ENCODE measurements at places on chromosomes 2 and 18. TPM values are rescaled to one million over a fixed set of nuclear protein-coding genes. Genes with fewer than 3 reads are reported as not detected.
A peak's percentile ranks its signal among the peaks of the same experiment; 100 is the strongest.

- DNase-seq, result no peak
Observed at GRCh38 chr2:64841461-64841860, 147.7 kb upstream of the SLC1A4 start.

Gene ACVR1
- polyA plus RNA-seq, result 32.7 TPM

Gene BMP10
- polyA plus RNA-seq, result not detected

GRCh38 chr18:9321017-9321452 is 13.5 kb upstream of the TWSG1 start:
- DNase-seq, result peak; percentile 60

Gene TGFA
- 0.59 TPM for polyA plus RNA-seq

Gene MAPRE3
- 9.6 TPM for polyA plus RNA-seq

DNA sequence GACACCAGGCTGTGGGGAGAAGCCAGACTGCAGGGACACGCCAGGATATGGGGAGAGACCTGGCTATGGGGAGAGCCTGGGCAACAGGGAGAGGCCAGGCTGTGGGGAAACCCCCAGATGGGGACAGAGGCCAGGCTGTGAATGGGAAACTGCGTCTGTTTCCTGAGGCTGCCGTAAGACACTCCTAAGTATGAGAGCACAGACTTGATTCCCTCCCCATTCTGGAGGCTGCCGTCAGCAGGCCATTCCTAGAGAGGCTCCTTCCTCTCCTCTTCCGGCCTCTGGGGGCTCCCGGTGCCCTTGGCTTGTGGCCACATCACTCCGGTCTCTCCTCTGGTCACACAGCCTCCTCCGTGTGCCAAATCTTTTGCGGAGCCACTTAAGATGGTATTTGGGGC is 32.3 kb downstream of the ADI1 start:
- no peak for DNase-seq

GRCh38 chr2:231263118-231263831 is 64.8 kb downstream of the ARMC9 start:
- DNase-seq, result no peak

DNA sequence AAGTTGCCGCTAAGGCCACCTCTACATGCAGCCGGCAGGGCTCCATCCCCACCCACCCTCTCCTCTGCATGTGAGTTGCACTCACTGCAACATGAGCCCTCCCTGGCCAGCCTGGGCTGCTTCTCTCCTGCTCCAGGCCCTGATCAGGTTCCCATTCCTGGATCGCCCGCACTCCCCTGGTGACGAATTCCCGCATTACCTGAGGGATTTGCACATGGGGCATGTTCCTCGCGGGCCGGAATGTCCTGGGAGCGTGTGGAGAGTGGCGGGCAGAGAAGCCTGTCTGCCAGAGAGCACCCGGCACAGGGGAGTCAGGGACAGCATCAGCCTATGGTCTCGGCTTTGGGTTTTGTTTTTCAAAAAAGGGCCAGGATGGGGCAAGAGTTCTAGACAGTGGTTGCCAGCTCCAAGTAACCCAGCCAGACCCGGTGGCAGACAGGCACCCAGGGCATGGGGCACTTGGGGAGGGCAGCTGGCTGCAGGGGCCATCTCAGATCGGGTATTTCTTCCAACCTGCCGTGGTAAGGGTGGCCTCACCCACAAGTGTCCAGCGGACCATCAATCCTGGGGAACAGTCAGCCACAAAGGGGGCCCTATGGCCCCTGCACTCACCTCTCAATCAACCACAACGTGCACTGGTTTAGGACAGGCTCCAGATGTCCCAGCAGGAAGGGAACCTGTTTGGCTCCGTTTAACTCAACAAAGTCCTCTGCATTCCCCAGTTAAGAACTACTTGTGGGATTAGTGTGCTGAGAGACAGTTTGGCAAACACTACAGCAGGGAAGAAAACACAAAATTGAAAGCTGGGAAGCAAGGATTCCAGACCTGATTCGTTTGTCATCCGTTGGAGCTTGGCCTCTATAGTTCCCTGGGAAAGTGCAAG is 187.7 kb downstream of the SMAD7 start:
- no peak for DNase-seq

DNA sequence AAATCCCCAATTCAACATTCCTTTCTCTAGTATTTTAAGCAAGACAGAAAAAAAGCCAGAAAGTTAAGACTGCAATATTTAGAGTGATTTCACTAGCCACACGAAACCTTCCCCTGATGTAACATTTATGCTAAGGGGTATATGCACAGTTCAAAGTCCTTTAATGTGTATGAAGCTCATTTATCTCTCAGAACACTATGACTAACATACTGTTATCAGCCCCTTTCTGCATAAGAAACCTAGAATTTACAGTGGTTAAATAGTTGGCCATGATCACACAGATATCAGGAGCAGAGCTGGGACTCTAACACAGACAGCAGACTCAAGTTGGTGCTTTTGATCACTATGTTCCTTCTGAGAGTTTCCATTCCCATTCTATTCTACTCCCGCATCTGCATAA is 185.5 kb downstream of the CDH2 start:
- no peak for DNase-seq

Gene UGT1A6
- polyA plus RNA-seq, result 0.16 TPM

Gene WDR7
- polyA plus RNA-seq, result 11.4 TPM

GRCh38 chr2:108370080-108370479 is 7.7 kb upstream of the SULT1C4 start:
- no peak for DNase-seq

- no peak for DNase-seq
Observed at GRCh38 chr2:1744151-1744445, 217 bp downstream of the PXDN start.

GRCh38 chr18:25873833-25874232 is 216.6 kb downstream of the SS18 start:
- DNase-seq, result no peak

- no peak for DNase-seq
Observed at GRCh38 chr2:147646818-147647468, 197.9 kb upstream of the ACVR2A start.

GRCh38 chr2:11829947-11830707 is 83.7 kb downstream of the LPIN1 start:
- peak; percentile 77 for DNase-seq

DNA sequence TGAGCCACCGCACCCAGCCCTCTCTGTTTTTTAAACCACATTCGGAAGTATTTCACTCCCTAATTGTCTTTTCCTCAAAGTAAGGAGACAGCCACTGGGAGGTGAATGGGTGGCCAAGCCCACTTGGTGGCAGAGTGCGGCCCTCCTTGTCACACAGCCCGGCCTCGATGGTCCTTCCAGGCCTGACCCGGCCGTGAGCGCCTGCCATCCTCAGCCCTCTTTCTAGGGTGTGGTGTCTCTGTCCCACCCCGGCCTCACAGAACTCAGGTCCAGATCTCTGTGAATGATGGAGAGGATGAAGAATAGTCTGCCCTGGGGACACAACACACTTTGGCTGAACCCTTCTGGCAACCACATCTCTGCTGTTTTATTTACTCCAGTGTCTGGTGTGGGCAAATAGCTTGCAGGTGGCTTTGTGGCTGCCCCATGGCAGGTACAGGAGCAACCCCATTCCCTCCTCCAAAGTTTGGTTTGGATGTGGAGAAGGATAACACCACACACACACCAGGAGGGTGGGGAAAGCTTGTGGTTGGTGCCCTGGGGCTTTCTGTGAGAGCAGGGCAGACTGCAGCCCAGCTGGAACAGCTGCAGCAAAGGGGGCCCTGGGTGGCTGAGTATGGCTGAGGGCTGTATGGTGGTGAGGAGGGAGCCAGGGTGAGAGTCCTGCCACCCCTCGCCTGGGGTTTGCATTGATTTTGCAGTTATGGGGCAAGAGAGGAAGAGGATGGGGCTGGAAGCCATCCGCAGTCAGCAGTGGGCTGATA is 88.6 kb downstream of the FAM168B start:
- DNase-seq, result no peak

Gene NBEAL1
- polyA plus RNA-seq, result 15.8 TPM

DNA sequence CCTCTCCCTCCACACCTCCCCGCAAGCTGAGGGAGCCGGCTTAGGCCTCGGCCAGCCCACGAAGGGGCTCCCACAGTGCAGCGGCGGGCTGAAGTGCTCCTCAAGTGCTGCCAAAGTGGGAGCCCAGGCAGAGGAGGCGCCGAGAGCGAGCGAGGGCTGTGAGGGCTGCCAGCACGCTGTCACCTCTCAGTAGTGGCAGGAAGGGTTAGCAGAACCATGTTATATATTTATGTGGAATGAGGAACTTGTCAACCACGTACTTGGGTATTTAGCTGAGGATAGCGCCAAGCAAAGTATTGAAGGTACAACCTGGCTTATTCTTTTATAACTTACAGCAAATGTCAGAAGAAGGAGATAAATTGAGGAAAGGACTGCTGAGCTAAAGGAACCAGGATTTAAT is 144.1 kb upstream of the MGAT5 start:
- DNase-seq, result no peak

DNA sequence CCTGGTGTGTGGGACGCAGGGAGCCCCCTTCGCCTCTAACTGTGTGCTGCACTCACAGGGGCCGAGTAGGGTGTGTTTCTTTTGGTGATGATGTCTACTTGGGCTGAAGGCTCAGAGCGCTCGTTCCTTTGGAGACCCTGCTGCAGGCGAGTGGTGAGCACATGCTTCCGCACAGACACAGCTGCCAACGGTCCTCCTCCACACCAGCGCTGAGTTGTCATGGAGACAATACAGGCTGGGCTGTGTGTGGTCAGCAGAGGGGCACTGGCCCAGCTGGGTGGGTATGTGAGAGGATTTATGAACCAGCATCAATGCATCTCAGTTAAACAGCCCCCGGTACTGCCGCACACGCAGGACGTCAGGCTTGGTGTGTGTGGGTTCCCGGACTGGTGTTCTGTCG is 143.5 kb downstream of the SH3RF3 start:
- no peak for DNase-seq

GRCh38 chr2:192416060-192416459 is 221.3 kb upstream of the TMEFF2 start:
- no peak for DNase-seq

DNA sequence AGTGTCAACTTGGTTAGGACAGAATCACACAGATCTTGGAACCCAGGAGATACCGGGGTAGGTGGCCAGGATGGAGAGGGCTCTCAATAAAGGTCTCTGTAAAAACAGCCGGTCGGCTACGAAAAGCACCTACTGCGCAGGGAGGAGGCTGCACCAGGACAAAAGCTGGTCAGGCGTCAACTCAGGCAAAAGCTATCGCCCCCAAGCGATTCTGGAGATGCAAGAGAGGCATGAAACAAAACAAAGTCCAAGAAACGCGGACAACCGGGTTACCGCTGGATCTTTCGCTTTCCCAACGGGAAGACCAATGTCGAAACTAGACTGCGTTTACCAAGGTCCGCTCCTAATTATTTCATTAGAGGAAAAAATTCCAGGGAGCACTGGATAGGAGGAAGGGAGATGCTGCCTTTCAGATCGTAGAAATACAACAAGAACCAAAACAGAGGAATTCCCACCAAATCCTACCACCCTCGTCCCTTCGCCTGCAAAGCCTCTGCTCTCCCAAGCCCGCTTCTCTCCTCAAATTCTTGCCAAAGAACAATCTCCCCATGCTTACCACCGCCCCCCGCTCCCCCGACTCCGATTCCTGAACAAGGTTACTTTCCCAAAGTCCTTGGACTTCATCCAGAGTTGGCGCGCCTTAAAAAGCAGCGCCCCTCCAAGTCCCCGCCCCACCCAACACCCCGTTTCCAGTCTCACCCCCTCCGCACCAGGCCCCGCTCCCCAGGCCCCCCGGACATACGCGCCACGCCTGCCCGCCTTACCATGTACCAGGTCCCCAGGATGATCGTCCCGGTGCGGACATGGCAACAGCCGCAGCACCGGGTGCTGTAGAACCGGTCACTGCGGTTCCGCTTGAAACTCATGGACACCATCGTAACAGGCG is 539 bp downstream of the LAPTM4A start:
- DNase-seq, result peak; percentile 54

- DNase-seq, result no peak
Observed at GRCh38 chr2:192230889-192231453, 36.2 kb upstream of the TMEFF2 start.

GRCh38 chr18:56009411-56009810 is 421.4 kb upstream of the TCF4 start:
- DNase-seq, result no peak

DNA sequence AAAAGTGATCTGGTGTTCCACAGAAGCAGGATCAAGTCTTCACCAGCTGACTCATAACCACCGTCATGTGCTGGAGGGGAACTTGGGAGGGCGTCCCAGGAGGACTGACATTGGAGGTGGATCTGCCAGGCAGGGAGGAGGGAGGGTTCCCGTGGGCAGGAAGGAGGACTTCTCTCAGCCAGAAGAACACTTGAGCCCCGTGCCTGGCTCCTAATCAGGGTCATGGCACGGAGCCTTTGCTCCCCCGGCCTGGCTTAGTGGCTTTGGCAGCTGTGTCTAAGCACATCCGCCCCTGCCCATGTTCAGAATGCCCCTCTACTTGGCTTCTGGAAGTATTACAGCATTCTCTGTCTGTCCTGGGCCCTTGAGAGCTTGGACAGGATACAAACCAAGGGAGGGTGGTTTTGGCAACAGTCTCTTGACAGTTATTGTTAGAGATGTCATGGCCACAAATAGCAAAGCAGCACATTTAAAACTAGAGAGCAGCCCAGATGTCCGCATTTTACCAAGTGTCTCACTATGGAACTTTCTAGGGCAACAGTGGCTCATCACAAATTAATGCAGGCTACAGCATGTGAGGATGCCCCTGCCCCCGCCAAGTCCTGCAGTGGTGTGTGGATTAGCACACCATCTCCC is 11.5 kb downstream of the PPP1R7 start:
- DNase-seq, result peak; percentile 66

GRCh38 chr2:126385983-126386382 is 270.0 kb upstream of the GYPC start:
- DNase-seq, result no peak

GRCh38 chr2:119012345-119013301 is 70.6 kb downstream of the MARCO start:
- no peak for DNase-seq

Gene CCDC85A
- polyA plus RNA-seq, result 1.6 TPM

DNA sequence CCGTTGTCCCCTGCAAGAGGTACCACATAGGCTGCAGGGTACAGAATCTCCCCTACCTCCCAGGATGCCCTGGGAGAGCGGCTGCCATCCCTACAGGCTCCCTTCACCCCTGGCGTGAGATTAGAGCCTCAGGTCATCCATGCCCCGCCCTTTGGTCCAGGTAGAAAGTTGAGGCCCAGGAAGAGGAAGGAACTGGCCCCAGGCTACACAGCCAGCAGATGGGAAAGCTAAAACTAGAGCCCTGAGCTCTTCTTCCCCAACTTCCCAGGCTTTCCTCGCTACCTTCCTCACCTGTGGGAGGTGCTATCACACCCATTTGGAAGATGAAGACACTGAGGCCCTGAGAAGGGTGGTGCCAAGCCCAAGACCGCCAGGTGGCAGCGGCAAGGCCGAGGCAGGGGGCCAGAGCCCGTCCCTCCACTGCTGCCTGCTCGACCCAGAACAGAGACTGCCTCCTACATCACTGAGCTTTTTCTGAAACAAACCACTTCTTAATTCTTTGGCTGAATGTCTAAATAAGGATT is 25.8 kb downstream of the CIB4 start:
- DNase-seq, result no peak

DNA sequence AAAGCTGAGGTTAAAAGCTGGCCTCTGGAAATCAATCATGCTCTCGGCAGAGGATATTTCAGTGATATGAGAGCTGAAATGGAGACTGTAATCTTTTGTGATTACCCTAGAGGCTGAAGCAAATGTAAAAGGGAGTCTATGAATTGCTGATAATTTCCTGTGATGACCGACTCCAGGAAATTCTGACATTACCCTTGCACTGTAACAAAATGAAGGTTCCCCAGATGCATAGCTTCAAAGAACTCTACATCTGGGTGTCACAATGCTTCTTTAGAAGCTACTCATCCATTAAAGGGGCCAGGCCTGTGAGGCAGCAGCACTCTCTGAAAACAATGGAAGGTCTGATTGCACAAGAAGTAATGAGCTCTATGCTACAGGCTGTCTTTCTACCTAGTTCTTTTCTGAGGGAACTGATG is 268.2 kb upstream of the SESTD1 start:
- no peak for DNase-seq

Gene CKAP2L
- polyA plus RNA-seq, result 15.5 TPM

GRCh38 chr2:75113231-75113869 is 86.0 kb downstream of the TACR1 start:
- no peak for DNase-seq

Measured in left lung (tissue), 14 donors.